ENCODE measurements at places on chromosomes 12 and 14. TPM values are rescaled to one million over a fixed set of nuclear protein-coding genes. Genes with fewer than 3 reads are reported as not detected.

Gene FAM181A
- total RNA-seq = not detected

Gene GLIPR1
- 12.2 TPM for total RNA-seq

Gene SLC10A1
- total RNA-seq = not detected

DNA sequence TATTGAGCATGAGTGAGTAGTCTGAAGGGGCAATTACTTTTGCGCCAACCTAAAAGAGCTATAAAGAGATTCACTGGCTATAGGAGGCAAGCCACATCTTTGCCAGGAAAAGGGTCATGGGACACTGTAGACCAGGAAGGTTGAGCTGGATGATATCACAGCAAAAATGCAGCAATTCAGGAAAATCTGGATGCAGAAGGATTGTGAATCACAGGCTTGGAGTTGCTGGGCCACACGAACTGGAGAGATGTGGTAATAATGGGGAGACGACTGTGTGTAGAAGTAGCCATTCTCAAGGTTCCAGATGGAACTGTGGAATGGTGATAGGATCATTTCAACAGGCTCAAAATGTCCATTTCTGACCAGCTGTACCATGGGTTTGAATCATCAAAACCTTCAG is 151.4 kb upstream of the DAAM1 start:
- no peak for DNase-seq

- no peak for DNase-seq
These were observed 5.0 kb upstream of the CD4 start for GRCh38 chr12:6784296-6784695.

All from Right ventricle myocardium inferior (tissue), 1 donor.